ENCODE measurements at places on chromosomes 1 and 21.

GRCh38 chr1:76274718-76275117, 200.2 kb downstream of the ST6GALNAC3 start:
- DNase-seq: no peak

DNA sequence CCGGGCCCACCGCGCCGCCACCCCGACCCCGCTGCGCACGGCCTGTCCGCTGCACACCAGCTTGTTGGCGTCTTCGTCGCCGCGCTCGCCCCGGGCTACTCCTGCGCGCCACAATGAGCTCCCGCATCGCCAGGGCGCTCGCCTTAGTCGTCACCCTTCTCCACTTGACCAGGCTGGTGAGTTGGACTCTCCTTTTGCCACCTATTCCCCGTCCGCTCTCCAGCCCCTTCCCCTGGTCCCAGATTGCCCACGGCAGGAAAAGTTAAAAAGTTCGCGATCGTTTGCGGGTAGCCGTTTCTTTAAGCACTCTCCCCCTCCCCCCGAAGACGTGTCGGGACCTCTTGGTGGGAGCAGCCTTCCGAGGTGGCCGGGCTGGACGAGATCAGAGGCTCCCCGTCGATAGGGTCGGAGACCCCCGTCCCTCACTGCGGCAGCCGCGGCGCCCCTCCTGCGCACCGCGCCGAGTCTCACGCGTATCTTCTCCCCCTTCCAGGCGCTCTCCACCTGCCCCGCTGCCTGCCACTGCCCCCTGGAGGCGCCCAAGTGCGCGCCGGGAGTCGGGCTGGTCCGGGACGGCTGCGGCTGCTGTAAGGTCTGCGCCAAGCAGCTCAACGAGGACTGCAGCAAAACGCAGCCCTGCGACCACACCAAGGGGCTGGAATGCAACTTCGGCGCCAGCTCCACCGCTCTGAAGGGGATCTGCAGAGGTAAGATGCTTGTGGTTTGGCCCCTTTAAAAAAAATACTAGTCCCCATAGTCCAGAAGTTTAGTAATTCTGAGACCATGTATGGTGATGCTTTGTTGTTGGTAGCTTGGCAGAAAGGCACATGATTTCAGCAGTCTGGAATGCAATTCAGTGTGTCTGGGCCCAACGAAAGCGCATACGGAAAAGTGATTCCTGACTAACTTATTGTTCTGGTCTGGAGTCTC, 576 bp downstream of the CCN1 start:
- DNase-seq: peak; percentile 69

- DNase-seq: no peak
These were observed 41.6 kb upstream of the GUCA2A start for GRCh38 chr1:42206164-42206563.

GRCh38 chr1:97691325-97691724, 229.5 kb downstream of the DPYD start:
- DNase-seq: no peak

DNA sequence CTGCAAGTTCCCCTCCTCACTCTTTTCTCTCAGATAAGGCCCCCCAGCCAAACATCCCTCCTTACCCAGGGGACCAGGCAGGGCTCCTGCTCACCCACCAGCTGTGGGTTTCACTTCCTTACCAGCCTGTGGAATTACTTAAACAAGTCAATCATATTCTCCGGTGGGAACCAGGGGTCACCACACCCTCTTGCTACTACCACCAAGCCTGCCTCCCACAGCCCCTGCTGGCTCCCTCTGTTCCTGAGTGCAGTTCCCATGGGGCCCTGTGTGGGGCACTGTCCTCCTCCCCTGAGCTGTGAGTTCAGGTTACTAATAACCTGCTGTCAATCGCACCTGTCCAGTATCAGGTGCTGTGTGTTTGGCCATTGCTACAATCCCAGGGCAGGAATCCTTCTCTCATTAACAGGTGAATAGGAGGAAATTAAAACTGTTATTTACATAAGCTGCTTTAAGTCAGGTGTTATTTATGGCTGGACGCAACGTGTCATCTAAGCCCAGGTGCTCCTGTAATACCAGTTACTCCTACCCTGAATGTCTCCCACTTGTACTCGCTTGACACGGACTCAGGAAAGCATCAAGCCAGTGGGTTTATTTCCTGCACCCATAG, 53.1 kb upstream of the LBR start:
- DNase-seq: peak; percentile 53

- no peak for DNase-seq
These were observed 92.3 kb upstream of the TARDBP start for GRCh38 chr1:10920063-10920626.

Measured in stimulated activated naive CD8-positive, alpha-beta T cell treated with anti-CD3 and anti-CD28 coated beads, Interleukin-15, amount 100 ng/mL, for 72 hours (primary cell).